ENCODE measurements at places on chromosomes 6 and 20.

- no peak for DNase-seq
Measured at GRCh38 chr6:44804546-44805159, 417.1 kb downstream of the CDC5L start.

GRCh38 chr6:126075335-126076071 is 89.2 kb downstream of the TRMT11 start:
- DNase-seq = peak; percentile 28

- no peak for DNase-seq
Measured at GRCh38 chr6:151004383-151005024, 139.0 kb downstream of the MTHFD1L start.

DNA sequence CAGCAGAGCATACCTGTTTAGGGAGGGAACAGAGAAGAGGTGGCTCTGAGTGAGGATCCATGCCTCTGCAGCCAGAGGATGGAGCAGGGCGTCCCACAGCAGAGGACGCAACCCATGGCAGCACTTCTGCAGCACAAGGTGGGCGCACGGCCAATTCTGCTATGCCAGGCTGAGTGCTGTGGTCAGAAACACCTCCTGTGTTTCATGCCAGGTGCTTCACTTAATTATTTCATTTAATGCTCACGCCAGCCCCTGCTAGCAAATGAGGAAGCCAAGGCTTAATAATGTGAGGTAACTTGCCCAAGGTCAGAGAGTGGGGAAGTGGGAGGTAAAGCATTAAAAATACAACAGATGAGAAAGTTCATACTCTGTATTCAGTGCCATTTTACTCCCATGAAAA is 68.5 kb upstream of the PTGIS start:
- no peak for DNase-seq

DNA sequence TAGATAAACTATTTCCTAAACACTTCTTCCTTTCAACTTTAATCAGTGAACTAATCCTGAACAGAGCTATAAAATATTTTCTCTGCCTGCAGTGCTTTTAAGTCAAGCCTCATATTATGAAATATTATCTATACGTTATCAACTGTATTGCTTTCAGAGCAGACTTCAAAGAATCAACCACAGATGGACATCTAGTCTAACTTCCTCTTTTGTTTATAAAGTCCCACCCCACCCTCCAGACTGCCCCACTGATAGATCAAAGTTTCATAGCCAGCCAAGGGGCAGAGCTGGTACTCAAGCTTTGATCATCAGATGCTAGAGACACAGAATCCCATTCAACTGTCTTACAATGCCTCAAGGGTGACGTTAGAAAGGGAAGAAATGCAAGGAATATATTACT is 308.3 kb downstream of the LAMA2 start:
- DNase-seq = no peak

DNA sequence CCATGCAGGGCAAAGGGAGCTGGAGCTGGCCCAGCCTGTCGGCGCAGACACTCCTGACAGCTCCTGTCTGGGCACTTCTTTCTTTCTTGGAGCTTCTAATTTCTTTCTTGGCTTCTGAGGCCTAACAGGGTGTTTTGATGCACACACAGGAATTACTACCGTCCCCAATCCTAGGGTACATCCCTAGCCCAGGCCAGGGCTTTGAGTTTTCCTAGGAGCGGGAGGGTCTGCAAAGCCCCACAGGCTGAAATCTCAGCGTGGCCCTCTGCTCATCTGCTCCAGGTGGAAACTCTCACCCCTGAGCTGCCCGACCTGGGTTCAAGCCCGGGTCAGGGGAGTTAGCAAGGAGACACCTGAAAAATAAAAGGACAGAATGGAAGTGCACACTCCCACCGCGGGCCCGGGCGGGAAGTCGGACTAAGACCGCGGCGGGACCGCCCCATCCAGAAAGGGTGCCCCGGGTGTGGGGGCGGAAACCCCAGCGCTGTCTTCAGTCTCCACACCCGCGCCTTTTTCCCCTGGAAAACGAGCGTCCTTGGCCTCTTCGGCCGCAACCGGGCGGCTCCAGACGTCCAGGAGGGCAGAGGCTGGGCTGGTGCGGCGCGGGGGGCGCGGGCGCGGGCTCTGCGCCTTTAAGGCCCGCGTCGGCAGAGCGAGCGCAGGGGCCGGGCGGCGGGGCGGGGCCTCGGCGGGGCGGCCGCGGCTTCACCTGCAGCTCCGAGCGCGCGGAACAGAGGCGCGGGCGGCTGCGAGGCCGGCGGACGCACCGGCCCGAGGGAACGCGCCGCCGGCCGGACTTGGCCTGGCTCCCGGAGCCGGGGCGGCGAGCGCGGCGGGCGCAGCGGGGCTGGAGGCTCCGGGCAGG is at the start of gene CDH4:
TSS of gene CDH4 (plus strand) at position 733 of the 865 bp plus-strand sequence.
- no peak for DNase-seq

DNA sequence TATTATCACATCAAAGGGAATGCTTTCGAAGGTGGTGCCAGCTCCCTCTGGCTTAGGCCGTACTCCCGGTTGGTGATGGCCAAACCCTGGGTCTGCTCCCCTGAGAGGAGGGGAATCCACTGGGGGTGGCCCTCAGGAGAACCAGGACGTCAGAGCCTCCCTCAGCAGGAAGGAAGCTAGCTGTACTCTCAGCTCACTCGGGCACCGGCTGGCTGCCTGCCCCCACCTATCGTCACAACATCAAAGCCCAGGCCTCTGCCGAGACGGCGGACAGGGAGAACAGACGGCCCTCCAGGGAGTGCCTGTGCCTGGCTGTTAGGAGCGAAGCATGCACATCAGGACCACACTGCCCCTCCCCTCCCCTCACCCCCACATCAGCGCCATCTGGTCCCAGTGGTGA is 9.2 kb upstream of the PGC start:
- no peak for DNase-seq

DNA sequence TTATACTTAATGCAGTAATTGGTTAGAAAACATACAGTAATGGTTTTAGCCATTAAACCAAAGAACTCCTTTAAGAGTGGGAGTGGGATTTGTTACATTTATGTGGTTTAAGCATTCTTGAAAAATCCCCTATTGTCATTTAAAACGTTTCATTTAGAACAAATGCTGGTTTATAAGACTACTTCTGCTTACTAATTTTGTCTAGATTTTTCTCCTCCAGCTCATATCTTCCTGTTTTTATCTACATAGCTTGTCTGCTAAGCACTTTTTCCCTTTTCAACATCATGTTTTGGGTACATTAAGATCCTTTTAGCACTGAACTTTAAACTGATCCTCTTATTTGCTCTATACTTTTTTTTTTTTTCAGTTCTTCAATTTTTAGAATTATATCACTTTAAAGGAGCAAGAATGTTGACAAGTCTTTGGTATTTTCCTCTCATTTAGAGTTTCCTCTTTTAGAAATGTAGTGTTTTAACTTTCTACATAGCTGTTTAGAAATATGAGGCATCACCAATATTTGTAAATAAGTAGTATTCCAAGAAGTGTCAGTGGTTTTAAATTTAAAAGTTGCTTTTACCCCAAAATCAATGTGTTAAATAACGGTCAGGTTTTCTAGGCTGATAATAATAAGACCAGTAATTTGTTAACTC is 80.9 kb downstream of the SESN1 start:
- DNase-seq = no peak

- no peak for DNase-seq
Measured at GRCh38 chr6:42493914-42494539, 42.3 kb upstream of the TRERF1 start.

DNA sequence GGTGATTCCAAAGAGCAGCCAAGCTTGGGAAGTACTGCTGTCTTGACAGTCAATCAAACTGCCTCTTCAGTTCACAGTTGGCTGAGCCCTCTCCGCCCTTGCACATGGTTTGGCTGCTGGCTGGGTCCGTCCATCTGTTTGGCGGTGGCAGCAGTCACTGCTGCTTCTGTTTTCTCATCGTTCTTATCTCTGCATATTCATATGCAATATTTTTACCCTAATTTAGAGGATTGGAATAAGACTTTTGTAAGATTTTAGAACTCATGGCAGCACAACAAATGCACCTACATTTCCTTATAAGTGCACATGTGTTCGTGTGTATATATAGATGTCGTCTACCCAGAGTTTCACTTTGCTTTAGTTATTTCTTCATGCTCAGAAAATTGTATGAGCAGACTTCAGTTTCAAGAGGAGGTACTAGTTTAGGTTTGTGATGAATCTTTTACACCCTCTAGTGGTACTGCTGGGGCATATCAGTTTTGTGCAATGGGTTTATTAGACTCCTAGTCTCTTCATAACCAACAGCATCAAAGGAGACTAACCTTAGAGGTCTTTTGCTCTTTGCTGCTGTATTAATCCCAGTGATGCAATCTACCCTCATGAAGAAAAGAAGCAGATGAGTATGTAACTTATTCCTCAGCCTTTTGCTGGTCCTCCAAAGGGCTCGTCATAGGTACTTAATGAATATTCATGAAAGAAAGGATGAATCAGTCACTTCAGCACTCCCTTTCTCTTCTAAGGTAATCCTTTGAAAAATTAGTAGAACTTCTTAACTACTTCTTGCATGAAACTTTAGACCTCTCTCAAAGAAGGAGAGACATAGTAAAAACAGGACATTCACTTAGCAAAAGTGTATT is 44.3 kb downstream of the KHDC1L start:
- peak; percentile 47 for DNase-seq

DNA sequence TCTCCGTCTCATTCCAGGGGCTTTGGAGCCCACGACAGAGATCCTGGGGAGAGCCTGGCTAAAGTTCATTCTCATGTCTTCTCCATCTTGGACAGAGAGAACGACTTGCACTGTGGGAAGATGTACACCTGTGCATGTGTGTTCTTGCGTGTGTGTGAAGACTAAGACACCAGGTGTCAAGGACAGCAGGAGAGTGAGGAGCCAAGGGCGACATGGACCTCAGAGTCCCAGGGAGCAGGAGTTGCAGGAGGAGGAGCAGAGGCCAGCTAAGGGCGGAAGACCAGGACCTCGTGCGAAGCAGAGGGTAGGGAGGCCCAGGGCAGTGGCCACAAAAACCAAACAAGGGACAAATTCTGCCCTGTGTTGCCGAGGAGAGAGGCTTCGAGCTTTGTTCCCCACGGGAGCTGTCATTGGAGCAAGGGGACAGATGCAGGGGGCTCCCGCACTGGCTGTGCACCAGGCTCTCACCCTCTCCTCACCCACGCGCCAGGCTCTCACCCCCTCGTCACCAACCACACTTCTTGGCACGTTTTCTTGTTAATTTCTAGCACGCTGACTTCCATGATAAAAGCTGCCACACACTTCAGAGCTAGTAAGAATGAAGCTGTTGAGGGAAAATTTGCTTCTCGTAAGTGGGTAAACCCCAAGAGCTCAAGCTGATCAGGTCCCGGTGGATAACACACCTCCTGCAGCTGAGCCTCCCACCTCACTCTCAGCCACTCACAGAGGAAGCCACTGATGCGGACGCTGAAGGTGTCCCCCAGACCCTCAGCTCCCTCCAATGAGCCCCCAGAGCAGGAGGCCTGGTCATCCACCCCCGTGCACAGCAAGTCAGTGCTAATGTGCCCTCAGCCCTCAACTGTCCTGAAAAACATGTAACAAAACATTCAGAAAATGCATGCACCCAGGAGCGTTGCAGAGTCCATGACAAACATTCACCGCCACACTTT is 62.6 kb downstream of the DLL1 start:
- no peak for DNase-seq

DNA sequence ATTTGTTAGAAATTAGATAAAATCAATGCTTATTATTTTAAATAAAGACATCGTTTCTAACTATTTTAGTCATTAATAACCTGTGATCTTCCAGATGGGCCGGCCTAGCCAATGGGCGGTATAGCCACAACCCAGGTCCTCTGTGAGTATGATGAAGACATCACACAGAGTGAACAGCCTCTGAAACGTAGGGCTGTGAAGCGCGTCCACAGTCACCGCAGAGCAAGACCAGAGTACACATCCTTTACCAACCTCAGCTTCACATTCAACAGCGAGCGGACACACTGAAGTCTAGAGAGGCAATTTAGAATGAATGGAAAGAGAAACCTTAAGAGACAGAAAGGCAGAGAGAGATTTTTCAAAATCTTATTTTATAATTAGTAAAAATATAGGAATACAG is 125.0 kb upstream of the RPS6KA2 start:
- no peak for DNase-seq

DNA sequence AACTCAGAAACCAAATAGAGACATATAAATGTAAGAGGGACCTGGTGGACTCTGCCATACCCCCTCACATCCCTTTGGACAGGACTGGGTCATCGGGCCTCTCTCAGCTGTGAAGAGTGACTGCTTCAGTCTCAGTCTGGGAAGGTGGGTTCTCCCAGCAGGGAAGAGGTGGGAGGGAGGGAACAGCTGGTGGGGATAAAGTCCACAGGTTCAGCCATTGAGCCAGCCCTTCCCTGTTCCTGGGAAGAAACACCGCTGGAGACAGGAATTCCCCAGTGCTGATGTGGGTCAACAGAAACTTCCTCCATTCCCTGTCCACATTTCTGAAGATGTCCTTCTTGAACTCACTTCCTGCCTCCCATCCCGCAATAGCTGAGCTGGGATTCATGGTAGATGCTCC is 209.2 kb upstream of the PMEPA1 start:
- DNase-seq = no peak

Data from erythroblast (primary cell).